ENCODE measurements at places on chromosomes 1 and 21.

- no peak for DNase-seq
Observed at GRCh38 chr1:157380523-157380922, 171.8 kb downstream of the FCRL5 start.

- DNase-seq, result no peak
Observed at GRCh38 chr1:54342288-54342687, 63.9 kb downstream of the SSBP3 start.

DNA sequence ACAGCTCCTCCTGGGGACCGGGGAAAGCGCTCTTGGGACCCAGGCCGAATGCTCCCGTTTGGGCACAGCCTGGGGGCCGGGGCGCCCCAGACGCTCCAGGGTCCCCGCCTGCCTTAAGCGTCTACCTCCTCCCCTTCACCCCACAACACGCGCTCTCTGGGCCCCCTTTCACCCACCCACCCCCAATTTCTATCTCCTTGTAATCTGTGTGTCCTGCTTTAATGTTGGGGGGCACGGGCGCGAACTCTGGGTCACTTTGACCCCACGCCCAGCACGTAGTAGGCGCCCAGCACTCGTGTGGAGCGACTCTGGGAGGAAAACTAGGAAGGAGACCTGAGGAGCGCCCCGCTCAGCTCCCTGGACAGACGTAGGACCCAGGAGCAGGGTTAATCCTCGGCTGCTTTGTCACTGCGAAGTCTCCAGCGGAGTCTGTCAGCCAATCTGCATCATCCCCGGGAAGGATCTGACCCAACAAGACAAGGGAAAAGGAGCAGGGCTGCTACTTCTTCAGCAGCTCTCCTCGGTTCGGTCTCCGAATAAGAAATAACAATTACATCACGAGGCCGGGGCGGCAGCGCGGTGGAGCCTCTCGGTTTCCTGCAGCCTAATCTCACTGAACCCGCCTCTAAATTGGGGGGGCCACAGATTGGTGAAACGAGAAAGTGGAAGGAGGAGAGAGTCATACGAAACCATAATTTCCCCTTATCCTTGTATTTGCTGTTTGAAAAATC, 757 bp upstream of the NRIP1 start:
- DNase-seq, result peak; percentile 76

DNA sequence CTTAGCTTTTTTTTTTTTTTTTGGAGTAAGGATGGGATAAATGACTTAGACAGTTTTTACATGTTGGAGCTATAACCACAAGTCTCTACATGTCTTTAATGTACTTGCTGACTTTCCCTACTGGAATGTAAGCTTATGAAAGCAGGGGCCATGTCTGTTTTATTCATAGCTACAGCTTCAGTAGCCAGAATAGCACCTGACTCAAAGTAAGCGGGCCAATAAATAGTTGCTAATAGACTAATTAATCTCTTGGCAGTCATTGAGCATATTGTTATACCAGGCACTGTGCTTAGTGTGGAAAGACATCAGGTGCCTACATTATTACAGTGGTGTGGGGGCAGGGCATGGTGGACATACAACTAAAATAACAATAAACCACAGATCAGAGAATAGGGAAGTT, 84.4 kb upstream of the HOOK1 start:
- no peak for DNase-seq

GRCh38 chr1:28259934-28260802, 850 bp downstream of the SESN2 start:
- DNase-seq, result peak; percentile 21

- no peak for DNase-seq
Observed at GRCh38 chr1:219443763-219444162, 169.1 kb downstream of the ZC3H11B start.

DNA sequence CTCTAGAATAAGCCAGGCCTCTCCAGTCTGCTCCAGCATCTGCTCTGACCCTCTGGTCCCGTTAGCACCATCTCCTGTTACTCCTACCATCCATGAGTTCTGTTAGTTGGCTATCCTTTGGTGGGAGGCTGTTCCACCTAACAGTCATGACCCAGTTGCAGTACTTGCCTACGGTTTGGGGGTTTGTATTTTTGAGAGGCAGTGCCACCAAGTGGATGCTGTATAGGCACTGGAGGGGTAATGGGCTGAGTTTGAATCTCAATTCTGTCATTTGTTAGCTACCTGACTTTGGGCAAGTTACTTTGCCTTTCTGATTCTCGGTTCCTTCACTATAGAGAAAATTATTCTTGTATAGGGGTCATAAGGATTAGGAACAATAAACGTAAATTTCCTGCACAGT, 12.1 kb upstream of the C8B start:
- DNase-seq, result no peak

- no peak for DNase-seq
Observed at GRCh38 chr1:48242141-48242736, 19.7 kb downstream of the SLC5A9 start.

DNA sequence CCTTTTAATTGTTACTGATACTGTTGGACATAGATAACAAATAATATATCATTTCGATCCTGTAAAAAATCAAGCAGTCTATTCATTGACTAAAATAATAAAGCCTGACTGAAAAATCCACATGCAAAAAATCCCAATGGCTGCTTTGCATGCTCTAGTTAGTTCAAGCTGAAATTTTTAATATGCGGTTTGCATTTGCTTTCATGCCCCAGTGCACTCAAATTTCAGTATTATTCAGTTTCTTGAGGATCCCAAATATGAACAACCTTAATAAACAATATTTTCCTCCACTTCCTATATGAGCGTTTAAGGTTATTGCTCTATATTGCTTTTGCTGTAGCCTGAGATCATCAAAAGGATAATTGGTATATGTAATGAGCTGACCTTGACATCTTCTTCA, 75.1 kb upstream of the DPH5 start:
- no peak for DNase-seq

- no peak for DNase-seq
Observed at GRCh38 chr1:191460234-191460633, 698.0 kb upstream of the RGS18 start.

DNA sequence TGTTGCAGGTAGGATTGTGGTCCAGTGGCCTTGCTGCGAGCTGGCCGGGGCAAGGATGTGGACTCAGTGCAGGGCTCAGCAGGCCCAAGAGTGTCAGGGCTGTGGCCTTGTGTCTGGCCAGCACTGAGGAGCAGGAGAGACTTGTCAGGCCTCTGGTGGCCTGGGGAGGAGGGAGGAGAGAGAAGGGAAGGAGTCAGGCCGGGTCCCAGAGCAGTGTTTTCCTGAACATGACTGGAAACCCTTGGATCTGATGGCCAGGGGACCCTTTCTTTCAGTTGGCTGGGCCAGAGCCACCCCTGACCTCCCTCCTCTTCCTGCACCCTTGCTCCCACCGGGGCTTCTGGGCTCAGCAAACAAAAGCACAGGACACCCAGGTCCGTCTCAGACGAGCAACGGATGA, 5.1 kb downstream of the IBA57 start:
- no peak for DNase-seq

GRCh38 chr1:198254948-198255347, 98.2 kb downstream of the NEK7 start:
- no peak for DNase-seq

GRCh38 chr21:28126521-28127174, 866.0 kb downstream of the LTN1 start:
- DNase-seq, result no peak

DNA sequence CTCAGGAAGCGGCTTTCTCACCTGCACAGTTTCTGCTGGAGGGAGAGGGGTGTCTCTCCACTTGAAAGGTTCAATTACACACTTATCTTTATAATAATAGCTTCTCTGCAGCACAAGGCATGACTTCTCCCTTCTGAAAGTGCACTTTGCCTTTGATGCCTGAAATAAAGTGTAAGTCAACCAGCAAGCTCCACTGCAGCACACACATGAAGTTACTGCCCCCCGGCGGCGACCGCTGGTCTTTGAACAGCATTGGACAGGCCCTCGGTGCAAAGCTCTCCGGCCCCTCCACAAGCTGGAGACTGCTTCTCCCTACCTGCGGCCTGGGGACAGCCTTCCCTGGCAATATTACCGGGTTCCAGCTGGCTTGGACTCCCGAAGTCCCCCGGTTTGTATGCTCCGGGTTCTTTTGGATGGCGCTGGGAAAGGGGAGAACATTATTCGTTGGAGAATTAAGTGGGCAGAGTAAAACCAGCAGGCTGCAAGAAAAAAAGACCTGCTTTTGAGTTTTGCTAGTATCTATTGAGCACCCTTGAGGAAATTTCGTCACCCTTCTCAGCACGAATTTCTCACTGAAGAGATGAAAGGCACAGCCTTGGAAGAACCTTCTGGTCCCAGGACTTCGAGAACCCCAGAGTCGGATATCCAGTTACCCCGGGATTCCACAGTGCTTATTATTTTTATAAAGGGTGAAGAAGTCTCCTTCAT, 11.8 kb downstream of the RCAN1 start:
- DNase-seq, result peak; percentile 83

GRCh38 chr1:236099355-236099974, 34.6 kb upstream of the NID1 start:
- no peak for DNase-seq

DNA sequence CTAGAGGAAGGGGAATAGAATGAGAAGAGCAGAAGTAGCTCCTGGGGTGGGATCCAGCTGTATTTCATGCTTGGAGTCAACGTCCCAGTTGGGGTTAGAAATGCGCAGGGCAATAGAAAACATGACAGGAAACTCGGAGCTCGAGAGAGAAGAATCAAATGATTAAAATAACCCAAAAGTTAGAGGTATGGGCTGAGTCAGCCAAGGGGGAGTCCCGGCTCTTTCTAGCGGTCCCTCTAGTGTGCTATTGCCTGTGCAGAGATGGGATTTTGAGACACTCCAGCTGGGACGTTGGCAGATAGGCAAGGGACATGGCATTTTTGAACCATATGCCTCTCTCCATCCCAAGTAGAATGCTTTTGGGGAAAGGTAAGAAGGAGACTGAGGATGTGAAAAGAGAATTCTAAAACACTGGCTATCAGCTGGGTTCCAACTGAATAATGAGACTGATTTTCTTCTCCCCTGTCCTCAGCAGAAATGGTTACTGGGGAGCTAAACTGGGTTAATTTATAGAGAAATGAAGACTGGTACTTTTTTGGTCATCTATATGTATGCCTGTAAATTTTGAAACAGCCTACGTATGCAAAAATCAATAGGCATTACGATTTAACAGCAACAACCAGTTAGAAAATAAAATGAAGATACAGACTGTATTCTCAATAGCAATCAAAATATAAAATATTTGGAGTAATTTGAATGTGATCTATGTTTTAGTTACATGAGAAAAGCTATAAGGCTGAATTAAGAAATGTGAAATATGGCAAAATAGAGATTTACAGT, 7.0 kb upstream of the VPS26C start:
- DNase-seq, result no peak

GRCh38 chr1:216599851-216600250, 123.4 kb downstream of the ESRRG start:
- no peak for DNase-seq

DNA sequence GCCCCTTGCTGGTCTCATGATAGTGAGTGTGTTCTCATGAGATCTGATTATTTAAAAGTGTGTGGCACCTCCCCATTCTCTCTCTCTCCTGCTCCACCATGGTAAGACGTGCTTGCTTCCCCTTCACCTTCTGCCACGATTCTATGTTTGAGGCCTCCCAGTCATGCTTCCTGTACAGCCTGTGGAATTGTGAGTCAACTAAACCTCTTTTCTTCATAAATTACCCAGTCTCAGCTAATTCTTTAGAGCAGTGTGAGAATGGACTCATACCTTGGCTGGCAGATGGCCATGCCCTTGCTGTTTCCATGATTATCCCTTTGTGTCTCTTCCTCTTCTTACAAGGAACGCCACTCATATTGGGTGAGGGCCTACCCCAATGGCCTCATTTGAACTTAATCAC, 40.3 kb downstream of the PSMG1 start:
- DNase-seq, result no peak

DNA sequence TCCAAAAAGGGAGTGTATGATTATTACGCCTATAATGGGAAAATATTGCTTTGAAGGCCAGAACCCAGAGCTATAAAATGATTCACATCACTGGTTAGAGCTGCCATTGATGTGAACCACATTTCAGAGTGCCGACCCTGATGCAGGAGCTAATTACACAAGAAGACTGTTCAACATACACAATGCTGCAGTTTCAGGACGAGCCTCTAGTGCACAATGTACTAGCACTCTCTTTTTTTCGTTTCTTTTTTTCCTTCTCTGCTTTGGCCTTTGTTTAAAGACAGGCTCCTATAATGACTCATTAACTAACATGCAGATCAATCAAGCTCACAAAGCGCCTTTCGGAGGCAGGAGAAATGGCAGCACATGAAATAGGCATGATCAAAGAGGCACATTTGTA, 66.0 kb upstream of the HMGB4 start:
- no peak for DNase-seq
